Ovary (tissue), 10 donors: ENCODE measurements at places on chromosomes 6 and 20. TPM values are rescaled to one million over a fixed set of nuclear protein-coding genes. Genes with fewer than 3 reads are reported as not detected.

DNA sequence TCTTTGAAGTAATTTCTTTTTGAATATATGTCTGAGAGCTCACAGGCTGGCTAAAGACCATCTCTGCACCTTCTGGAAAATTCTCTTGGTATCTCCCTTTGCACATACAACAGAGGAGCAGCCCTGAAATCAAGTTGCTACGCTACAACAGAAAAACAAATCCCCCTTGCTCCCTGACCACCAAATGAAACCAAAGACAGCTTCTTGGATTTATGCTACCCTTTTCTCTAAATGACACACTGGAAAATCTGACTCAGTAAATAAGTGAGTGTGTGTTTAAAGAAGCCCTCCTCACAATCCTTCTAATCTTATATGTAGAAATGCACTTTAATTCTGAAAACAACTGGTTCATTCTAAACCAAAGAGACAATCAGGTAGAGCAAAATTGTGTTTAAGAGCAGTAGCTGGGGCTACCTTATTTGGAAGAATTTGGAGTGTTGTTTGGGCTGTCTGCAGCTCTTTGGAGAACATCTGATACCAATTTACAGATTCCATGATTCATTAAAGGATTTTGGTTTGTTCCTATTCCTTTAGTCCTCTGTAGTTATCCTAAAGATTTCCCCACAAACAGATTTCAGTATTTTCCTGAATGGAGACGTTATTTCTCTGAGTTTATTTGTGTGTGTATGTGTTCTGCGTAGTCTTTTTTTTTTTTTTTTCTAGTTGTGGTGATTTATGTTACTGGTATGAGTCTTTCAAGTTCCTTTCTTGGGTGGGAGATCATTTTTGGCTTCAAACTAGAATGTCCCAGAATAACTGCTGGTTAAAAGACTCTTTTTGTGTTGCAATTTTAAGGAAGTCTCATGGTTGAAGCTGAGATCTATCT is 36.4 kb upstream of the UTRN start:
- no peak for DNase-seq

- DNase-seq, result no peak
Observed at GRCh38 chr20:63911176-63911575, 16.2 kb downstream of the DNAJC5 start.

- DNase-seq, result no peak
Observed at GRCh38 chr6:143742070-143742954, 64.5 kb downstream of the PHACTR2 start.

GRCh38 chr6:106692112-106692818 is 62.9 kb downstream of the QRSL1 start:
- no peak for DNase-seq

DNA sequence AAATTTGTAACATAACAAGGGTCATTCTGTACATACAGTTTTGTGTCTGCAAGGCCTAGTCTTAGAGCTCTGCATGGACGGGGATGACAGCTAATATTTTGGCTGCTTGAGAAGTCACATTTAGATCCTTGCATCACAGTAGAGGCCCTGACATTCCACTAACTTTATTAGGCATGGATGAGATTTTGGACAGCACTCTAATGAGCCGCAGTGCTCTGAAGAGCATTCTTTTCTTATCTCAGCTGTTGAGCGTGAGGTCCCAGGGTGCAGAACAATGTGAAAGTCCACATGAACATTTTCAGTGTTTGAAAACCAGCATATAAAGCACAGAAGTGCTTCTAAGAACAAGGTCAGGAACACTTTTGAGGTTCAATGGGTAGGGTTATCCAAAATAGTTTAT is 58.9 kb downstream of the IPCEF1 start:
- no peak for DNase-seq

GRCh38 chr20:15564981-15565380 is 1008.3 kb downstream of the KIF16B start:
- no peak for DNase-seq

GRCh38 chr6:45783716-45784115 is 231.9 kb downstream of the CLIC5 start:
- no peak for DNase-seq

DNA sequence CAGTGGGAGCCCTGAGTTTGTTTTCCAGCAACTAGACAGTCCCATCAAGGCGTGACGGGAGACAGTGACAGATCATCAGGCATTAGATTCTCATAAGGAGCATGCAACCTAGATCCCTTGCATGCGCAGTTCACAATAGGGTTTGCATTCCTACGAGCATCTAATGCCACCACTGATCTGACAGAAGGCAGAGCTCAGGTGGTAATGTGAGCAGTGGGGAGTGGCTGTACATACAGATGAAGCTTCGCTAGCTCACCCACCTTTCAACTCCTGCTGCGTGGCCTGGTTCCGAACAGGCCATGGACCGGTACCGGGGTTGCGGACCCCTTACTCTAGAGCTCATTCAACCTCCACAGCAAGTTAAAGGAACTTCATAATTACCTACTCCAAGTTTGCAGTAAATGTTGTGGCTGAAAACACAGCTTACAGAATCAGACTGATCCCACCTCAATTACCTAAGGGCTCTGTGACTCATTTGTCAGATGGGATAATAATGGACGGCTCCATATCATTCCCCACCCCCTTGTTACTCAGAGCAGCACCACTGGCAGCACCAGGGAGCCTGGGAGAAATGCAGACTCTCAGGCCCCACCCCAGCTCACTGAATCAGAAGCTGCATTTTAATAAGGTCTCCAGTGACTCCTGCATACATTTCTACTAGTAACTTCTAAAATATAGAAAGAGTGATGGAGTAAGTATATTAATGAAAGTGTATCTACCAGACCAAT is 15.7 kb downstream of the PXMP4 start:
- DNase-seq, result no peak

- DNase-seq, result no peak
Observed at GRCh38 chr6:134934793-134935485, 15.0 kb downstream of the ALDH8A1 start.

DNA sequence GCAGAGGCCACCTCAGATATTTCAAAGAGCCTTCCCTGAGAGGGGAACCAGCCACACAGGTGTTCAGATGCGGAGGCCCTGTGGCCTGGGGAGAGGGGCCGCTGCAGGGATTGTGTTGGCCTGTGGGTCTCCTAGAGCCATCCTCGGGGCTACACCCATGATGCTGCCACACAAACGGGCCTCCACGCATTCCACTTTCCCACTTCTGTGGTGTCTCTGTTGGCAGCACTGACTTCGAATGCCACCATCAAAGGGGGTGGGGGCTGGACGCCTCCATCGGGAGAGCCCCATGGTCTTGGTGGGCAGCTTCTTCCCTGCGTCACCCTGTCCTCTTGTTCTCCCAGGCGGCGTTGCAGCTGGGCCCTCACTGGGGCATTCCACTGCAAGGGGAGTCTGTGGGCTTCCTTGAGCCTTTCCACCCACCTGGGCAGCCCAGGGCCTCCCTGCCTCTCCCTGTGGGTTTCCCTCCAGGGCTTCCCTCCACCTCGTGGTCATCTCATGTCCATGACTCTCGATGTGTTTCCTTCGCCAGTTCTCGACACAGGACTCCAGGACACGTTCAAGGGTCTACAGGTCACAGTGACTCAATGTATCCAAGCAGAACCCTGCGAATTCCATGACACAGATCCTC is 145.5 kb downstream of the ERMARD start:
- no peak for DNase-seq

The TSPO2 gene
- total RNA-seq, result not detected

GRCh38 chr6:90947184-90948064 is 360.6 kb upstream of the MAP3K7 start:
- no peak for DNase-seq

The TULP1 gene
- not detected for total RNA-seq

DNA sequence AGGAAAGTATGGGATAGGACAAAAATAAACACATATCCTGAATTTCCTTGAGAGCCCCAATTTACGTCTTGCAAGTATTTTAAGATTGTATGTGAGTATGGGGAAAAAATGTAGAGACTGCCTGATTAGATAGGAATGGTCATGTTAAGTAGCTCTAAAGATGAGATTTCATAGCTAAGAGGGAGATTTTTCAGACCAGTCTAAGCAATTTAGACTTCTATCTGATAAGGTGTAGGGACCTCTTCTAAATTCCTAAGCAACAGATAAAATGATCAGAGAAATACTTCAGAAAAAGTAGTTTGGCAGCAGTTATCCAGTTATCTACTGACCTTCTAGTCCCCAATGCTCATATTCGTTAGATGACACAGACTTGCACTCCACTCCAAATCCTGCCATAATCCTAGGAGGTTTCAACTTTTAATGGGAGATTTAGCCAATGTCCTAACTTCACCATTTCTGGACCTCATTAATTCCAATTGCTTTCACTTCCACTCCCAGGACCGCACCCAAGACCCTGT is 90.0 kb downstream of the FILIP1 start:
- DNase-seq, result no peak

- DNase-seq, result no peak
Observed at GRCh38 chr20:51831866-51832265, 29.5 kb upstream of the SALL4 start.

The BPIFB1 gene
- total RNA-seq, result not detected

The LAMA2 gene
- total RNA-seq, result 153 TPM

DNA sequence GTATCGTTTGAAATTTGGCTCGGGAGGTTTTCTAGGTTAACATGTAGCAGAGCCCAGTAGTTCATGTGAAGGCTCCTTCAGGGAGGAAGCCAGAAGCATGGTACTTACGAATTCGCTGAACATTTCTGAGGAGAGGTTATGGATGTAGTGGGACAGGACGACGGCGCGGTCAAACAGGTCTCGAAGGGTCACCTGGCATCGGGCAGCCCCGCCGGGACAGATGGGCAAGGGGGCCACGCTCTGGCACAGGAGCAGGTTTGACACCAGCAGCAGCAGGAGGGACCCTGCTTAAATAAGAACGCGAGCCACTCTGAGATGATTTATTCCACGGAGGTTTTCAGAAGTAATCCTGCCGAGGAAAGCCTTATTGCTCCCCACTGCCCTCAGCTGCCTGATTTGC is 2.5 kb downstream of the PRL start:
- no peak for DNase-seq

GRCh38 chr20:55264703-55265239 is 740.5 kb downstream of the CBLN4 start:
- DNase-seq, result no peak

DNA sequence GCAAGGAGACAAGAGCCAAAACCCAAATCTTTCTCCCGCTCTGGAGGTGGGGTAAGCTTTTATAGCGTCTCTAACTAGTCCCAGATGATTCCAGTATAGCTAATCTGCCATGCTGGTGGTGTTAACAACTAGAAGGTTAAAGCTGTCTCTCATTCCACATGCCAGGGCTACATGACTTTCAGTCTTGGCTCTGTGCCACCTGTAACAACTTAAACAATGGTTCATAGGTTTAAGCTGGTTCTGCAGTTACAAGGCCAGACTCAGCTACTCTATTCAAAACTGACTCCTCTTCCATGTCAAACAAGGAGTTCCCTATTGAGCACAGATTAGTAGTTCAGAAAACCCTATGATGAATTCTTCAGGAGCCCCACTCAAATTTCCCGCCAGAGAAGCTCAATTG is 128.9 kb downstream of the ELOVL4 start:
- no peak for DNase-seq

- no peak for DNase-seq
Observed at GRCh38 chr20:12640251-12640650, 368.5 kb upstream of the SPTLC3 start.

DNA sequence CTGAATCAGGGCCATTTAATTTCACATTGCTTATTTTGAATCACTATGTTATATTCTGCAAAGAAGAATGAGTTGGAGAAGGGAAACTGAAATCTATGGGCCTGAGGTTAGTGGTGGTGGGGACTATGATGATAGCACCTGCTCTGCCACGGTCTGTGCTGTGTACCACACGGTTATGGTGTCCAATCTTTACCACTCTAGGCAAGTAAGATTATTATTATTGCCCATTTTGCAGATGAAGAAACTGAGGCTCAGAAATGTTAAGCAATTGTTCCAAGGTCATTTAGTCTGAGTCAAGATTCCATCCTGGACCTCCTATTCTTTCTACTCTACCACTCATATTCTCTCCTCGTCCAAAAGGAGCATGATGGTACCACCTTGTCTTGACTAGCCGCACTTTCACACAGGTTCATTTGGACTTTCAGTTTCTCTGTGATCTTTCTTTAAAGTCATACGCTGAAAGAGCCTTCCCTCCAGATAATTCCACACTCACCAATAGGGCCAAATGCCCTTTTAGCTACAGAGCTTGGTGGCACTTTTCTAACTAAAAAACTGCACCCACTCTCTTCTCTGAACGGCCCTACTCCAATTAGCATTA is 56.2 kb downstream of the GFOD1 start:
- no peak for DNase-seq

DNA sequence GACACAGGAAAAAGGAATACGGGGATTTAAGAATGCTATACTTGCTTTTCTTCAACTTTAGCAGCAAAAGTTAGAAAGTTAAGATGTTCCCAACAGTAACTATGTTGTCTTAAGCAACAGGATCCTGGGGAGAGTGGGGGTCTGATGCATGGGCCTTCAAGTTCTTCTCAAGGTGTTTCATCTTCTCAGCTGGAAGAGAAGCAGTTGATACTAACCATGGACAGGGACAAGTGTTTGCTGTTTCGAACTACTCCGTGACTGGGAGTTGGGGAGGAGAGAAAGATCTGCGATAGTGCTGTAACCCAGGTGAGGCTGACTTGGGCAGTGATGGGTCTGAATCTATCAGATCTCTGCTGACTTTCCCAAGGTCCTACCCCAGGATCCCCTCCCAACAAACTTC is 1.0 kb downstream of the OOEP start:
- no peak for DNase-seq

DNA sequence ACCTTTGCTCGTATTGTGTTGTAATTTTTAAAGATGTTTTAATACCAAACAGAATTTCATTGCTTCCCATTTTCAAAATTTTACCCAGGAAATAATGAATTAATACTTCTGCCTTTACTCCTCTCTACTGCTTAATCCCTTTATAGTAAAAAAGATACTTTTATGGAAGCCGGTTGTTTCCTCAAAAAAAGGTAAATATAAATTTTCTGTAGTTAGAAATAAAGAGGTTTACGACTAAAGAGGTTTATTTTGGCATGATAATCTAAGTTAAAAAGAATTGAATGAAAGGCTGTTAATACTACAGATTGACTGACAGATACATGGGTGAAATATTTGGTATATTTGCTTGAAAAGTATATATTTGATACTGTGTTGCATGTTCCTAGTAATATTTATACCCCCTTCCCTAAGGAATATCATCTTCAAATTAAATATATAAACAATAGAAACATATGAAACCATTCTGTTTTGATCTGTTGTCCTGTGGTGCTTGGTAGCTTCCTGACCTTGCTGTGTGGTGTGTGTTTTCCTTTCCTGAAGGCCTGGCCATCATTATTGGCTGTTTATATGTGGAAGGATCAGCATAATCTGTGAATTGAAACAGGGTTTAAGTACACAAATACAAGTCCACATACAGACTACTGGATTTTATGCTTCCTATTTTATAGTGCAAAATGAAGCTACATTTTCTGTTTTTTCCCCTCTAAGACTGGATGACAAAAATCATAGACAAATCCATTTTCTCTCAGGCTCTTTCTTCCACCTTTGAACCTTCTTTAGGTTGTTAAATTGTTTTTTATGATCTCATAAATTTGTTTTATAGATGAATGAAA is 2.3 kb downstream of the LIN28B start:
- DNase-seq, result no peak
